ENCODE measurements at places on chromosomes 2 and 18. TPM values are rescaled to one million over a fixed set of nuclear protein-coding genes. Genes with fewer than 3 reads are reported as not detected.

DNA sequence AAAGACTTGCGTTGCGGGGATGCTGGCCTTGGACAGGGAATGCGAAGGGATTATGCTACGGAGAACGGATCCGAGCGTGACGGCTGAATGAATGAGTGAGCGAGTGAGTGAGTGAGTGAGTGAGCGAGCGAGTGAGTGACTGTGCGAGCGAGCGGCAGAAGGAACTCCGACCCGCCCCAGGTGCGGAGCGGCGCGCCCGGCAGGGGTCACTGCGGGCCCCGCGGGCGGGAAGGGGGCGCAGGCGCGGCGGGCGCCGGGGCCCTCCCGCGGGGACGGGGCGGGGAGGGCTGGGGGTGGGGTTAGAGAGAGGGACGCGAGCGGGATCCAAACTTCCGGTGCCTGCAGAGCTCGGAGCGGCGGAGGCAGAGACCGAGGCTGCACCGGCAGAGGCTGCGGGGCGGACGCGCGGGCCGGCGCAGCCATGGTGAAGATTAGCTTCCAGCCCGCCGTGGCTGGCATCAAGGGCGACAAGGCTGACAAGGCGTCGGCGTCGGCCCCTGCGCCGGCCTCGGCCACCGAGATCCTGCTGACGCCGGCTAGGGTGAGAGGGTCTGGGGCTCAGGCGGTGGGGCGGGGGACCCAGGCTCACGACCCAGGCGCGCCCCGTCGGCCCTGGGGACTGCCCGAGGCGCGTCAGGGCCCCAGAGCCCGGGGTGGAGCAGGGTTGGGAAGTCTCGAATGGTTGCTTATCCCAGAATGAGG lies at the start of gene ITM2C:
Gene ITM2C, plus strand, starts transcription at position 338 of the 702 bp plus-strand sequence. Its CDS starts 84 bp downstream, at position 422.
- no peaks in the 10 kb centered on the region for H3K27me3 ChIP-seq
- H3K36me3 ChIP-seq = no peaks in the 10 kb centered on the region
- peak within 1 kb of the TSS; percentile 53 for H3K4me3 ChIP-seq
- peak within 1 kb of the TSS; percentile 45 for H3K27ac ChIP-seq
- H3K4me1 ChIP-seq = peaks cover 12% of the 10 kb centered on the region

ALK gene
- 1.2 TPM for total RNA-seq

DNA sequence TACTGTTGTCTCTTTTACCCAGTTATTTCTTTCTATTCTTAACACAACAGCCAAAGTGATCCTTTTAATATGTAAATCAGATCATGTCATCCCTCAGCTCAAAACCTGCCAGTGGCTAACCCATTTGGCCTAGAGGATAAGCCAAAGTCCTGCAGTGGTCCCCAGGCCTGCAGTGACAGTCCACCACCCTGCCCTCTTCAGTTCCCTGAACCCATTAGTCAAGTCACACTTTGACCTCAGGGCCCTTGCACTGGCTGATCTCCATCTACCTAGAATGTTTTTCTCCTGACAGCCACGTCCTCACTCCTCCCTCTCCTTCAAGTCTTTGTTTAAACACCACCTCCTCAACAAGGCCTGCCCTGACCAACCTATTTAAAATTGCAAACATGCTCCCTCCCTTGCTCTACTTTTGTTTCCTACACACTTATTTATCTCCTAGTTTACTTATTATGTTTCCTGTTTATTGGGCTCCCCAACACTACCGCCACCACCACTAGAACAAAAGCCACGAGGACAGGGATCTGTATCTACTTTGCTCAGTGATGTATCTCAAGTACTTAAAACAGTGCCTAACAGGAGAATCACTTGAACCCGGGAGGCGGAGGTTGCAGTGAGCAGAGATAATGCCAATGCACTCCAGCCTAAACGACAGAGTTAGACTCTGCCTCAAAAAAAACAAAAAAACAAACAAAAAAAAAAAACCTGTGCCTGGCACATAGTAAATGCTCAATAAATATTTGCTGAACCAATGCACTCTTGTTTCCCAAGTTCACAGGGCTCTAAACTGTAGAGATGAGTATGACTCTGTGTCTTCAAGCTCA lies 9.3 kb downstream of the MREG start:
- H3K36me3 ChIP-seq = no peaks in the 10 kb centered on the region
- no peak for DNase-seq

GRCh38 chr2:240725671-240726070 lies 34.0 kb downstream of the AQP12A start:
- no peaks in the 10 kb centered on the region for H3K27me3 ChIP-seq
- no peaks in the 10 kb centered on the region for H3K4me1 ChIP-seq
- H3K4me3 ChIP-seq = no peak overlapping the region
- H3K36me3 ChIP-seq = no peaks in the 10 kb centered on the region
- DNase-seq = no peak

LOXHD1 gene
- not detected for total RNA-seq

DNA sequence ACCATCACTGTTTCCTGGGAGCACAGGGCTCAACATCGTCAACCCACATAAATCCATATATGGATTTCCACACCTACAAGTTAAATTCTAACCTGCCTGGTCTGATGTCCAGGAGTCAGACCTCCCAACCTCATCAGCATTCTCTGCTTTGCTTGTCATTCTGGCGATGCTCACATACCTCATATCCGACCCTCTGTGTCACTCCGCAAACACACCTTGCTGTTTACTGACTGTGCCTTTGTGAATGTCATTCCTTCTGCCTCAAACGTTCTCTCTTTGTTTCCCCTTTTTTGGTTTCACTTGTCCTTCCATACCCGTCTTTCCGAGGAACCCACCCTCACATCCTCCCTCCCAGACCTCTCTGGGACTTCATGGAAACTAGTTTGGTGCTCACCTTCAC lies 187.1 kb downstream of the ACTR3 start:
- no peaks in the 10 kb centered on the region for H3K36me3 ChIP-seq
- H3K27ac ChIP-seq = no peak overlapping the region

DNA sequence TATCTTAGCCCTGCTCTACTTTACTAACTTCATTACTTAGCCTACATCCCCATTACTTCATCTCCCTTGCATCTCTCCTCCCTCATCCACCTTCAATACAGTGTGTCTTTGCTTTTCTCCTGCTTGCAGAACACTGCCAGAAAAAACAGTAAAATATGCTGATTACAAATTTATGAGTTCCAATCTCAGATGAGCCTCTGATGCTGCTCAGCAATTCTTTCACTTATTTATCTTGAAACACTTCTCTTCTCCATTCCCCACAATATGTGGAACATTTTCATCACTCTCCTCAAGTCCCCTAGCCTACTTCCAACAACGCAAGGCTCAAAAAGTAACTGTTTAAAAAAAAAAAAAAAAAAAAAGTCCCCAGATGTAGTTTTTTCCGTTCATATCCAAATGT lies 7.1 kb downstream of the VPS54 start:
- H3K27me3 ChIP-seq = no peaks in the 10 kb centered on the region
- H3K4me1 ChIP-seq = no peaks in the 10 kb centered on the region
- DNase-seq = no peak
- H3K36me3 ChIP-seq = no peaks in the 10 kb centered on the region

GRCh38 chr2:126811101-126811500 lies 87.6 kb upstream of the TEX51 start:
- no peak overlapping the region for H3K27ac ChIP-seq
- DNase-seq = no peak
- H3K4me1 ChIP-seq = no peaks in the 10 kb centered on the region
- no peaks in the 10 kb centered on the region for H3K36me3 ChIP-seq
- H3K27me3 ChIP-seq = no peaks in the 10 kb centered on the region

LOXL3 gene
- total RNA-seq = 10.7 TPM

- no peak for DNase-seq
- H3K36me3 ChIP-seq = no peaks in the 10 kb centered on the region
- H3K4me3 ChIP-seq = no peak overlapping the region
- no peak overlapping the region for H3K27ac ChIP-seq
- H3K27me3 ChIP-seq = no peaks in the 10 kb centered on the region
These were observed 128.1 kb upstream of the AGAP1 start for GRCh38 chr2:235365743-235366142.

DNA sequence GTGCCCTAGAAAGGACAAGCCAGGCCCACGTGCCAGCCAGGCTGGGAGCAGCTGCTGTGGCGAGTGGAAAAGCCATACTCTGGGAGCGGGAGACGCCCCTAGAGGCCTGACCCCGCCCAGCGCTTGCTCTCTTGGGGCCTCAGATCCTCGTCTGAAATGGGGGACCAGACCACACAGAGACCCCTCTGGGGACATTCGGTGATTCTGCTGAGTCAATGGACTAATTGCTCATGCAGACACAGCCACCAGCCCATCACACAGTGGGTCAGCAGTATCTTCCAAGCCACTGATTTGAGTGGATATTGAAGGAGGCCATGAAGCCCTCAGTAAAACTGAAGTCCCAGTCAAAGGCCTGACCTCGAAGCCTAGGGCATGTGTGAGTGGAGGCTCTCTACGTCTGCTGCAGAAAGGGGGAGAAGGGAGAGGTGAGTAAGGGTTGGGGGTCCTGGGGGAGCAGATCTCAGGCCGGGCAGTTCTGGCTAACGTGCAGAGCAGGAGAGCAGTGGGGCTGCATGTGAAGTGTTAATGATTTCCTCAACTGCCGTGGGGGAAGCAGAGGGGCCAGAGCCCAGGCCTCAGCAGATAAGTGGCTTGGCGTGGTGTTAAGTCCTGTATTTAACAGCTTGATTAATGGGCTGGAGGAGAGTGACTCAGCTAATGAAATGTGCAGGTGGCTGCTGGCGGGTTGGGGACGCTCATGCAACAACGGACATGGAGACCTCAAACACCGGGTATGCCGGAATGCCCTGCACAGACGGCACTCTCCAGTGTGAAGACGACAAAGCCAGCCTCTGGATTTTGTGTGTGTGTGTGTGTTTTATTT lies 104.4 kb upstream of the TWIST2 start:
- no peaks in the 10 kb centered on the region for H3K4me1 ChIP-seq
- H3K36me3 ChIP-seq = no peaks in the 10 kb centered on the region
- H3K27ac ChIP-seq = no peak overlapping the region
- H3K4me3 ChIP-seq = no peak overlapping the region
- no peaks in the 10 kb centered on the region for H3K27me3 ChIP-seq

SIX3 gene
- not detected for total RNA-seq

- DNase-seq = no peak
- no peak overlapping the region for H3K4me3 ChIP-seq
- no peaks in the 10 kb centered on the region for H3K27me3 ChIP-seq
- no peaks in the 10 kb centered on the region for H3K4me1 ChIP-seq
These were observed 223.7 kb upstream of the TRIB2 start for GRCh38 chr2:12493031-12493513.

GRCh38 chr18:63949068-63949737 lies at the start of gene HMSD:
TSS of gene HMSD (plus strand) at chr18:63949301. CDS start at chr18:63953456, 4,155 bp downstream.
- H3K4me1 ChIP-seq = no peaks in the 10 kb centered on the region
- no peak within 1 kb of the TSS for H3K27ac ChIP-seq
- no peak within 1 kb of the TSS for H3K4me3 ChIP-seq
- DNase-seq = no peak

GRCh38 chr18:13660510-13660909 lies 65.8 kb downstream of the FAM210A start:
- H3K4me3 ChIP-seq = no peak overlapping the region
- no peaks in the 10 kb centered on the region for H3K27me3 ChIP-seq
- DNase-seq = no peak
- H3K4me1 ChIP-seq = no peaks in the 10 kb centered on the region
- no peaks in the 10 kb centered on the region for H3K36me3 ChIP-seq
- H3K27ac ChIP-seq = no peak overlapping the region

DNA sequence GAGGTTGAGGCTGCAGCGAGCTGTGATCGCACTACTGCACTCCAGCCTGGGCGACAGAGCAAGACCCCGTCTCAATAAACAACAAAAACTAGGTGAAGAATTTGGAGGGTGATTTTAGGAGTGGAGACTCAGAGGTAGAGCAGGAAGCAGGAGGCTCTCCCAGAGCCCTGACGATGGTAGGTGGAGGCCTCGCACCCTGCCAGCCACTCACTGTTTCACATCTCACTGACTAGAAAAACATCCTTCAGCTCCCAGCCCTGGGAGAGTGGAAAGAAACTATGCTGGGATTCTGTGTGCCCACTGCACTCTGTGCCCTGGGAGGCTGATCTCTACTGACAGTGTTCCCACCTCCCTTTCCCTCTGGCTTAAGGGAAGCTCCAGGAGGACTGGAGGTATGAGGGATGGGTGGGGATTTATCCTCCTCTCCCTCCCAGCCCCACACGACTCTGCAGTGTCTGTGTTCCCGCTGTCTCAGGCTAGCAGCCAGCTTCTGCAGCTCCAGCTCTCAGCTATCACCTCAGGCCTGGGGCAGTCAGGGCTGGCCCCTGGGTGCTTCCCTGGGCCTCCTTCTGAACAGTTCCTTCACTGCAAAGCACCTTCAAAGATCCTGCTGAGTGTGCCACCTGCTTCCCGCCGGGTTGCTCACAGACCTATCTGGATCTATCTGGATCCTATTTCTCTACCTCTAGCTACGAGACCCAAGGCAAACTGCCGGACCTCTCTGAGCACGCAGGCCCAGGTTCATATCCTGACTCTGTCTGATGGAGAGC lies 9.6 kb downstream of the CIB4 start:
- H3K36me3 ChIP-seq = no peaks in the 10 kb centered on the region
- no peak overlapping the region for H3K27ac ChIP-seq
- no peak for DNase-seq
- no peak overlapping the region for H3K4me3 ChIP-seq
- H3K27me3 ChIP-seq = no peaks in the 10 kb centered on the region

DNA sequence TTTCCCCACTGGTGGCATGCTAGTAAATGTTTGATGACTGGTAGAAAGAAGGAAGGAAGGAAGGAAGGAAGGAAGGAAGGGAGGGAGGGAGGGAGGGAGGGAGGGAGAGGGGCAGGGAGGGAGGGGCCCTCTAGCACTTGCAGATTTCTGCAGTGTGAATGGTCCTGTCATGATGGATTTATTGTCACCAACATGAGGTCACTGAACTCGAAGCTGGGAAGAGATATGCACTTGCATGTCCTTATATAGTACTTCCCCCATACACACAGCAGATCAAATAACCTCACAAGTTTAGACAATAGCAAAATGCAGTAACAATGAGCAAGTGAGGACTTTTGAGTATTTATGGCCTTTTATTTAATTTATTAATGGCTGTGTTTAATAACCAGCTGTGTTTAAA lies 44.5 kb upstream of the CXCR4 start:
- no peaks in the 10 kb centered on the region for H3K36me3 ChIP-seq
- no peaks in the 10 kb centered on the region for H3K4me1 ChIP-seq
- DNase-seq = no peak
- H3K27me3 ChIP-seq = no peaks in the 10 kb centered on the region
- no peak overlapping the region for H3K27ac ChIP-seq

IL36RN gene
- not detected for total RNA-seq

DNA sequence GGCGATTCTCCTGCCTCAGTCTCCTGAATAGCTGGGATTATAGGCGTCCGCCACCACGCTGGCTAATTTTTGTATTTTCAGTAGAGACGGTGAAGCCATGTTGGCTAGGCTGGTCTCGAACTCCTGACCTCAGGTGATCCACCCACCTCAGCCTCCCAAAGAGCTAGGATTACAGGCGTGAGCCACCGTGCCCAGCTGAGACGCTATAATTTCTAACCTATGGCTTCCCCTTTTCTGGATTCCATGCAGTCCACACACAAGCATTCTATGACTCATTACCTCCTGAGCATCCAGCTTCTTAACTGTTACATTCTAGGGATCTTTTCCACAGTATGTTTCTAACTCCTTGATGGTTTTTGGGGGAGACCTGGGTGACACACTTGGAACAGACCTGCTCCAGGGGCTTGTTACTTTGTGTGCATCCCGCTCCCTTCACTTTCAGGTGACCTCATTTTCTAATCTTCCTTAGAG lies 11.8 kb upstream of the KCMF1 start:
- H3K27ac ChIP-seq = peak overlapping the region; percentile 86
- no peak overlapping the region for H3K4me3 ChIP-seq

All from prostate gland (tissue), 2 donors.